ENCODE measurements at places on chromosomes 3 and 15. TPM values are rescaled to one million over a fixed set of nuclear protein-coding genes. Genes with fewer than 3 reads are reported as not detected.

Gene RAD54L2
- 20.5 TPM for total RNA-seq

DNA sequence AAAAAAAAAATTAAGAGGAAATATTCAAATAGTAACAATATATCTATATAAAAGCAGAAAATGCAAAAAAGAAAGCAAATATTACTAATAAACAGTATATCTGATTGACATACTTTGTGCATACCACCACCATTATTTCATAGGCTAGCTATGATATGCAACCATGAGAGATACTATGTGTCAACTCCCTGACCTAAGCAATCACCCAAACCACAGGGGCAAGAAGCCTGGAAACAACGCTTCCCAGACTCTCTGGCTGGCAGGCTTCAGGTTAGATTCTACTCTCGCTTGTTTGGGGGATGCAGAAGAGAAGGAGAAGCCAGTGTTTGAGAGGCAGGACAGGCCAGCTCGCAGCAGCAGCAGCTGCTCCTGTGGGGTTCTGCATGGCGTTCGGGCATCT is 169.3 kb upstream of the TPM1 start:
- DNase-seq, result no peak

- no peak for DNase-seq
These were observed 9.7 kb upstream of the PCOLCE2 start for GRCh38 chr3:142898346-142899213.

GRCh38 chr3:76585794-76586392 is 454.0 kb upstream of the ROBO2 start:
- DNase-seq, result no peak

- DNase-seq, result no peak
These were observed 480.3 kb downstream of the FGF12 start for GRCh38 chr3:192246847-192247559.

GRCh38 chr15:36635681-36636080 is 56.3 kb downstream of the CDIN1 start:
- DNase-seq, result no peak

DNA sequence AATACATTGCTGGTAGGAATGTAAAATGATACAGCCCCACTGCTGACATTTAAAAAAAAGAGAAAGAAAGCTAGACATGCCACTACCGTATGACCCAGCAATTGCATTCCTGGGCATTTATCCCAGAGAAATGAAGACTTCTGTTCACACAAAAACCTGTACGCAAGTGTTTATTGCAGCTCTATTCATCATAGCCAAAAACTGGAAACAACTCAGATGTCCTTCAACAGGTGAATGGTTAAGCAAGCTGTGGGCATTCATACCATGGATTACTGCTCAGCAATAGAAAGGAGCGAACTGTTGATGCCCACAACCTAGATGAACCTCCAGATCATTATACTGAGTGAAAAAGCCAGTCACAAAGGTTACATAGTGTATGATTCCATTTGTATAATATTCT is 132.5 kb downstream of the MAP2K5 start:
- no peak for DNase-seq
